ENCODE measurements at places on chromosomes 16 and 17.

DNA sequence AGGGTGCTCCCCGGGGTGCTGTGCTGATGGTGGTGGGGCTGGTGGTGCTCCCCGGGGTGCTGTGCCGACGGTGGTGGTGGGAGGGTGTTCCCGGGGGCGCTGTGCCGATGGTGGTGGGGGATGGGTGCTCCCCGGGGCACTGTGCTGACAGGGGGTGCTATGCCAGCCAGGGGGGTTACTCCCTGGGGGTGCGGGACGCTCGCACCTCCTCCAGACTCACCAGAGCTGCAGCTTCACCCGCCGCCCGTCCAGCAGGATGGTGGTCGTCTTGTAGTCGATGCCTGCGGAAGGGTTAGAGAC is 16.0 kb upstream of the WDR45B start:
- DNase-seq = no peak

DNA sequence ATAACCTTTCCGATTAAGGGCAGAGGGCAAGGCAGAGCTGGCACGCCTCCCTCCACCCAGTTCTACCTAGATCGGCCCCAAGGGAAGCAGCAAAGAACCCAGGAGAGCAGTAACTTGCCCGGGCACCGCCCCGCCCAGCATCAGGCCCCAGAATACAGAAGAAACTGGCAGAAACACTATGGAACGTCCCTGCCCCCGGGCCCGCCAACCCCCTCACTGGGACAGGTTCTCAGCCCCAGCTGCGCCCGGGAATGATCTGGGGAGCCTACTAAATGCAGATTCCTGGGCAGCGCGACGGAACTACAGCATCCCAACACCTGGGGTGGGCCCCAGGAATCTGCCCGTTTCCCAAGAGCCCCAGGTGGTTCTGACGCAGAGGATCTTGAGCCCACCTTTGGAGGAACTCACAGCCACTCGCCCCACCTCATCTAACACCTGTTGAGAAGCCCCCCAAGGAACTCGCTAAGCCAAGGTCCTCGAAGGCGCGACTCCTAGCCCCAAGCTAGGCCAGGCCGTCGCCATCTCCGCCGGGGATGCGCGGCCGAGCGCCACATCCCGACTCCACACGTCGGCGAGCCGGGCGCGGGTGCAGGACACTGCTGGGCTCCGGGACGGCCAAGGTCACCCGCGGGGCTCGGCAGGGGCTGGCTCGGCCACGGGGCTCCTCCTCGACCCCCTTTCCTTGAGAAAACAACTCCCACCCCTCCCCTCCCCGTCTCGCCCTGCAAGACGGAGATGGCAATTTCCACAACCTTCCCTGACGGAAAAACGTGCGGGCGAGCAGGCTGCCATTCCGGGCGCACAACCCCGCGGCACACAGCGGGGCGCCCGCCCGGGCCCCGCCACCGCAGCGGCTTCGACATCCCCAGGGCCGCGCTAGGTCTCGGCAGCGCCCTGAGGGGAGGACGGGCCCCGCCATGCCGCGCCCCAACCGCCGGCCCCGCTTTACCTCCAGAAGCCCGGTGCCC is 913 bp downstream of the CDIP1 start:
- DNase-seq = no peak

DNA sequence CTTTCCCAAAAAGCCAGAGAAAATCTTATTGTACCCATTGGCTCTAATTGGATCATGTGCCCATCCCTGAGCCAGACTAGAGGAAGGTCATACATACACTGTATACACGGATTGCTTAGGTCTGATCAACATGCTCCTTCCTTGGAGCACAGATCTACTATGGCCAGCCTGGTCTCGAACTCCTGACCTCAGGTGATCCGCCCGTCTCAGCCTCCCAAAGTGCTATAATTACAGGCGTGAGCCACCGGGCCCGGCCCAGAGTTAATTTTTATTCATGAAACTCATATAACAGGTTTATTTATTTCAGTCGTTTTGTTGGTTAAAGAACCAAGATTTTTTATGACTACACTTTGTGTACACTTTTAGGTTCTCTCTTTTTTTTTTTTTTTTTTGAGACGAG is 1.2 kb upstream of the TAOK1 start:
- no peak for DNase-seq

GRCh38 chr17:5247621-5248020 is 13.0 kb upstream of the SCIMP start:
- no peak for DNase-seq

DNA sequence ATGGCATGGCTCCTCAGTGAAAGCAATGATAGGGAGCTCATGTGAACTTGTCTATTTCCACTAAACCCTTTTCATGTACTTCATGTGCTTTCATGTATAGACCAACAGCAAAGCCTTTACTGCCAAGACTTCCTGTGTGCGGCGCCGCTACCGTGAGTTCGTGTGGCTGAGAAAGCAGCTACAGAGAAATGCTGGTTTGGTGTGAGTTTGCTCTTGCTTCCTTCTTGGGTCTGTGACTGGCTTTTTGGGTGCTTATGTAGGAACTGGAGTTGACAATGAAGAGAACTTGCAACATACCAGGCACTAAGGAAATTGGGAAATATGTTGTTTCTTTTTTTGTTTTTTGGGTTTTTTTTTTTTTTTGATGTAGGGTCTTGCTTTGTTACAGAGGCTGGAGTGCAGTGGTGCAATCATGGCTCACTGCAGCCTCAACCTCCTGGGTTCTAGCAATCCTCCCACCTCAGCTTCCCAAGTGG is 5.7 kb downstream of the SNX11 start:
- no peak for DNase-seq

DNA sequence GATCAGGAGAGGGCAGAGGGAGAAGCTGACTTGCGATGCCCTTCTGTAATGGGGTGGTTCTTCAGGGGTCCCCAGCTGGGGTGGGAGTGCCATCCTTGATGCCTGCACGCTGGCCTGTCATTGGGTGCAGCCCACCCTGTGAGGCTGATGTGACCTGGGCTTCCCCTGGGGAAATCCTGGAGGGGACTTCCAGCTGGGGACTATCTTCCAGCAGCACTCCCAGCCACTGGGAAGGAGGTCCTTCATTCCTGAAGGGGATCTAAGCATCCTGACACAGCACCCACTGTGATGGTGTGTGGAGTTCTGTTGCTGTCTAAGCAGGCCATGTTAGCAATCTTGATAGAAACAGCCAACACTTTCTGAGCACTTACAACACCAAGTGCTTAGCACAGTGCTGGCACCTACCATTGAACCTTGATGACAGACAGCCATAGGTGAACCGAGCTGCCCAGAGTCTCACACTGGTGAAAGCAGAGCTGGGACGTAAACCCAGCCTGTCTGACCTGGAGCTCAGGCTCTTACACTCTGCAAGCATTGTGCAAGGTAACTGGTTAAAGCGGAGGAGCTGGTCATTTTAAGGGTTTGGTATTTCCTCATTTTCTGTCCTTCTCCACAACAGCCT is 211.3 kb downstream of the CCDC182 start:
- DNase-seq = no peak

- no peak for DNase-seq
These were observed 3.0 kb upstream of the KRT15 start for GRCh38 chr17:41521574-41522261.

GRCh38 chr16:1273816-1274215 is 17.9 kb downstream of the TPSD1 start:
- DNase-seq = no peak

DNA sequence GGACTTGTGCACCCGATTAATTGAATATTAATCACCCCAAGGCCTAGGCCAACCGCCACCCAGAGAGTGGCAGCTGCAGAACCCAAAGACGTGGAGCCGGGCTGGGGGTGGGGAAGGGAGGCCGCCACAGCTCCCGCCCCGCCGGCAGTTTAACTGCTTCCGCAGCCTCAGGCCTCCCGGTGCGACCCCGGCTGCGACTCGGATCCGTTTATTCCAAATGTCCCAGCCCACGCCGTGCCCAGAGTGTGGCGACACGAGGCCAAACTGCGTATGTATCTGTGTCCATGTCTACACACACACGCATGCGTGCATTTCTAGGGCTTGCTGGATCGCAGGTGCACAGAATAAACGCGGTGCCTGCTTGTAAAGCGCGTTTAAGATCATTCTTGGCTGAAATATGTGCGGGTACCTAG is 802 bp upstream of the TOB1 start:
- DNase-seq = no peak
